ENCODE measurements at places on chromosomes 16 and 17.

- no peak for DNase-seq
Measured at GRCh38 chr17:51613255-51613654, 352.9 kb downstream of the UTP18 start.

DNA sequence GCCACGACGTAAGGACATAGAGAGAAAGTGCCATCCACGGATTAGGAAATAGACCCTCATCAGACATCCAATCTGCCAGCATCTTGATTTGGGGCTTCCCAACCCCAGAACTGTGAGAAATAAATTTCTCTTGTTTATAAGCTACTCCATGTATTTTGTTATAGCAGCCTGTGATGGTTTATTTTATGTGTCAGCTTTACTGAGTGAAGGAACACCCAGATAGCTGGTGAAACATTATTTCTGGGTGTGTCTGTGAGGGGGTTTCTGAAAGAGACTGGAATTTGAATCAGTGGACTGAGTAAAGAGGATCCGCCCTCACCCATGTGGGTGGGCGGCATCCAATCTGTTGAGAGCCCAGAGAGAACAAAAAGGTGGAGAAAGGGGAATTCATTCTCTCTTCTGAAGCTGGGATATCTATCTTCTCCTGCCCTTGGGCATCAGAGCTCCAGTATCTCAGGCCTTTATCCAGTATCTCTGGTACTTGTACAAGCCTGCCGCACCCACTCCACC lies 131.5 kb upstream of the ANKFN1 start:
- DNase-seq = no peak

DNA sequence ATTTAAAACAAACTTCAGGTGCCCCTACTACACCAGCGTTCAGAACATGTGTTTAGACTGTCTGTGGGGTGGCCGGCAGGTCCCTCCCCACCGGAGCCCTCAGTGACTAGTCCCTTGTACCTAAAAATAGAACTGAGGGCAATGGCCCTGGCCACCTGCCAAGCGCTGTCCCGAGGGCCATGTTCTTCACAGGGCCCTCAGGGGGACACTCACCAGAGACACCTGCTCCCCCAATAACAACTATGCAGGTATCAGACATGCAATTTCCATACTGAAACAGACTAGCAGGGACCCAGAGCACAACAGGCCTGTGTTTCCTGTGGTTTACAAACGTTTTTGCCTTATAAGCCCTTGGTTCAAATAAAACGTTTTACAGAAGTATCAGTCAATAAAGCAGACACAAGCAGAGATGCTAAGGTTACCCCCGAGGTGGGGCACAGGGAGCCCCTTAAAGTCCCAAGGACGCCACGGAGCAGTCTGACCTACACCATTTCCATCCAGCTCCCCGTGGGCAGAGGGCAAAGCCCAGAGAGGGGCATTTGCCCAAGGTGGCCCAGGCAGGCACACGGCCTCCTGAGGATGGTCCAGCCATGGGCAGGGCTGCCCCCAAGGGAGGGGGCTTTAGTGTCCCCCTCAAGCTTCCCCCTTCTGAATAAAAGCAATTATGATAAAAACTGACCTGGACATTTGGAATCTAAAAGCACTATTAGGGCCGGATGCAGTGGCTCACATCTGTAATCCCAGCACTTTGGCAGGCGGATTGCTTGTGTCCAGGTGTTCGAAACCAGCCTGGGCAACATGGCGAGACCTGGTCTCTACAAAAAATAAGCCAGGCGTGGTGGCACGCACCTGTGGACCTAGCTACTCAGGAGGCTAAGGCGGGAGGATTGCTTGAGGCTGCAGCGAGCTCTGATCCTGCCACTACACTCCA lies 896 bp upstream of the MYLK3 start:
- DNase-seq = no peak

DNA sequence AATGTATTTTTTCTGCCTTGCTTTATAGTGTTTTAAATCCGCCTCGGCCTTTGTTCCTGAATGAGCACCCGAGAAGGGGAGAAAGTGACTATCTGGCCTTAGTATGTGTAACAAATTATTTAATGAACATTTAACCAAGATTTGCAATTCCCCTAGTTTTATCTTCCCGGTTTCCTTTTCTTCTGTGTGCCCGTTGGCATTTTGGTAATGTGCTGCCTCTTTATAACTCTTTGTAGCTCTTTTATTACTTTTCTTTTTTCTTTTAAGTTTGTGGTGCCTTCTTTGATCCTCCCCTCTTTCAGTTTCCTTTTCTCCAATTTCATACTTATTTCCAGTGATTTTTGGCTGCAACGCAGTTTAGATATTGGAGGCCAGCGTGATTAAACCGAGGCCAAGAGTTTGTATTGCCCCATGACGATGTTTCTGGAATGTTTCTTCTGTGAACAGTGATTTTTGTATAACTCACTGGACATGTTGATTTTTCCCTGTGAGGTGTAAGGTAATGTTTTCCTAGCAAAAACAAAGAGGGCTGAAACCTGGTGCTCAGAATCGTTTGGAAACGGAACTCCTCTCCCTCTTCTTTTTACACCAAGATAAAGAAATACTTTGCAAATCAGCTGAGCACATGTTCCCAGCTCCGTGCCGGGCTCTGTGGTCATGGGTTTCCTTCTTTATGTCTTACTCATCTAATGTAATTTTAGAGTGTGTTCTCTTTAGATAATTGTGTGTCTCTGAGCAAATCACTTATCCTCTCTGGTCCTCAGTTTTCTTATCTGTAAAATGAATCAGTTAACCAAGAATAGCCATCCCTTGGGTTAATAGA lies 344.3 kb downstream of the WWOX start:
- no peak for DNase-seq

DNA sequence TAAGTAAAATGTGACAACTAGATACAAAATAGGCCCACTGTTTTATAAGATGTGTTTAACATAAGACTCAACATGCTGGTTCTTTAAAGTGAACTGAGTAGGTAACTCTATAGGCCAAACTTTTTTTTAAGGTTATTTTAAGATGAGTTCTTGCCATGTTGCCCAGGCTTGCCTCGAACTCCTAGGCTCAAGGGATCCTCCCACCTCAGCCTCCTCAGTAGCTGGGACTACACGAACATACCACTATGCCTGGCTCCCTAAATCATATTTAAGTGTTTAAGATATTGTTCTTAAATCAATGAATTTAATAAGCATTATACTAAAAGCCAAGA lies 69.9 kb downstream of the USP32 start:
- no peak for DNase-seq

Measured in memory B cell (primary cell).